ENCODE measurements at places on chromosomes 2 and 18. TPM values are rescaled to one million over a fixed set of nuclear protein-coding genes. Genes with fewer than 3 reads are reported as not detected.
A peak's percentile ranks its signal among the peaks of the same experiment; 100 is the strongest.

SCN9A gene
- total RNA-seq: 0.56 TPM

CPS1 gene
- total RNA-seq: 0.85 TPM

DNA sequence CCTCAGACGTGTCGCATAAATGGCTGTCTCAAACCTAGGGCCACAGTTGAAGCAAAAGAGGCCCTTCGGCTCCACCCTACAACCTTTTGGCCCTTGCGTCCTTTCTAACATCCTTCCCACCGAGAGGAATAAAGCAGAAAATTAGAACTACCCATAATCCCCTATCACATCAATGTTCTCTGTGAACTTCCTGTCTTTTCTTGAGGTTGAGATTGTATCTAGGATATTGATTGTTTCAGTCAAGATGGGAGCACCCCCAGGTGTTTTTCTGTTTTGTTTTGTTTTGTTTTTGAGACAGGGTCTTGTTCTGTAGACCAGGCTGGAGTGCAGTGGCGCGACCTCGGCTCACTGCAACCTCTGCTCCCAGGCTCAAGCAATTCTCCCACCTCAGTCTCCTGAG, 23.6 kb downstream of the INPP5D start:
- DNase-seq: no peak

- DNase-seq: peak; percentile 58
These were observed at the start of gene PRKCE for GRCh38 chr2:45651415-45652089. PRKCE (plus strand) TSS chr2:45651675.

DNA sequence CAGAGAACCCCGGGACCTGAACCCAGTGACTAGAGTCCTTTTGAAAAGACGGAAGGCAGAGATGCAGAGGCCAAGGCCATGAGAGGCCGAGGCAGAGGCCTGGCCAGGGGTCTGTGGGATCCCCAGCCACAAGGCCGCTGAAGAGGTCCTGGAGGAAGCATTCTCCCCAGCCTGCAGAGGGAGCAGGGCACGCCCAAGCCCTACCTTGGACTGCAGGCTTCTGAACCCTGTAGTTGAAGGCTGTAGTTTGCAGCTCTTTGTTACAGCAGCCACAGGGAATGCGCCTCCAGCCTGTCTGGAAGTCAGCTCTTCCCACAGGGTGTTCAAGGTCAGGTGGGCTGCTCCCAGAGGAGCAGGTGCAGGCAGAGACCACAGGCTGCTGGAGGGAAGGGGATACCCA, 22.1 kb upstream of the PXDN start:
- DNase-seq: no peak

All from dermis blood vessel endothelial cell (primary cell).